ENCODE measurements at places on chromosomes 12 and 14.

GRCh38 chr12:106358396-106359241 is 1.1 kb downstream of the POLR3B start:
- no peak for DNase-seq

GRCh38 chr12:33472299-33472698 is 32.7 kb upstream of the SYT10 start:
- DNase-seq = no peak

GRCh38 chr12:130748786-130749185 is 32.7 kb upstream of the RIMBP2 start:
- DNase-seq = no peak

DNA sequence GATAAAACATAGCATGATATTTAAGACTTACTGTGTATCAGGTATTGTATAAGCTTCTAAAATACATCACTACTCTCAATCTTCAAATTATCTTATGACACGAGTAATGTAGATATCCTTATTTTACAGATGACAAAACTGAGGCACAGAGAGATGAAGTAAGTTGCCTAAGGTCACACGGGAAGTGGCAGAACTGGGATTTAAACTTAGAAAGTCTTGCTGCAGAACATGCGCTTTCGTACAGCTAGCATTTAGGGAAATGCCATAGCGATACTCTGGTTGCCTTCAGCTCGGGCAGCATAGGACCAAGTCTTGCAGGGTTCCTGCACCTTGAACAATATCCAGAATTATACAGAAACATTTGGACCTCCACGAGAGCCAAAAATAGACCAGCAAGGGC is 162.4 kb downstream of the BRMS1L start:
- DNase-seq = no peak

DNA sequence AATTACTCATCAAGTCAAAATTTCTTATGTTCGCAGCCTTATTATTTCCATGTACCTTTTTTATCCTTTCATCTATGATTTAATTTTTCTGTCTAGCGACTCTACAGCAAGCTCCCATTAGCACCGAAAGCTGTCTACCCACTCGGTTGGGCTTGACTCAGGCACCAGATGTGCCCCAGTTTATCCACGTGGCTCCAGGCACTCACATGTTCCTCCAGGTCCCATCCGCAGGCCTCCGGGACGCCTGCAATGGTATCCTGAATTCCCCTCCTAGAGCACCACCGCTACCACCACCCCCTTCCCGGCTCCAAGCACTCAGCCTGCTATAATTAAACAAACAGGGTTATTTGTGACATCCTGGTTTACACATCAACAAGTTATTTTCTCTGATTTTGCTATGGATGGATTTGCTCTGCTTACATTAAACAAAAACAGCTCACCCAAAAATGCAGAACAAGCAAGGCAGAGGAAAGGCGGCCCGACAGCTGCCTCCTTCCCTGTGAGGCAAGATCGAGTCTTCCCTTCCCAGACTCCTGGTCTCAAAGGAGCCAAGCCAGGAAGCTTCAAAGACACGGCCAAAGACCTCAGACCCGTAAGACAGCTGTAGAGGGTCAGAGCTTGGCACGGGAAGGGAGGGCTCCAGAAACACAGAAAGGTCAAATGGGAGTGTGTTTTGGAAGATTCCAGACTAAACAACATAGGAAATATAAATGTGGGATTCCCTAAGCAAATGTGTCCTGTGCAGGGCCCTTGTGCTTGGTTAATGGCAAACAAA is 253.8 kb downstream of the TTC8 start:
- DNase-seq = no peak

GRCh38 chr12:52518574-52519386 is 1.4 kb downstream of the KRT5 start:
- DNase-seq = no peak

GRCh38 chr12:58833853-58834252 is 86.5 kb downstream of the LRIG3 start:
- DNase-seq = no peak

GRCh38 chr14:86357876-86358275 is 827.9 kb downstream of the FLRT2 start:
- no peak for DNase-seq

DNA sequence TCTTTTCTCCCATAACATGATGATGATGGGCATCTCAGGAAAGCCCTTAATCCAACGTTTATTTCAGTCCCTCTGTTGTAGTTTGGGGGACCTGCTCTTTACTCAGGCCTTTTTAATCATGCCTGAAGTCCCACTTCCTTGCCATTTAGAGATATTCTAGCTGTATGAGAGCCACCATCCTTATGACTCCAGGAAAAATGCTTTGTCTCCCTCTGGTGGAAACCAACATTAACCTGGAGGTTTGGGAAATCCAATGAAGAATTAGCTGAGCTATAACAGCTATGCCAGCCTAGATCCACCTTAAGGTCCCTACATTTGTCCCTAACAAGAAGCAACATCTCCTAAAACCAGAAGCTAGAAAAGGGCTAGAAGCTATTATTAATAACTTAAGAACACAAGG is 1399.1 kb downstream of the LRFN5 start:
- DNase-seq = no peak

DNA sequence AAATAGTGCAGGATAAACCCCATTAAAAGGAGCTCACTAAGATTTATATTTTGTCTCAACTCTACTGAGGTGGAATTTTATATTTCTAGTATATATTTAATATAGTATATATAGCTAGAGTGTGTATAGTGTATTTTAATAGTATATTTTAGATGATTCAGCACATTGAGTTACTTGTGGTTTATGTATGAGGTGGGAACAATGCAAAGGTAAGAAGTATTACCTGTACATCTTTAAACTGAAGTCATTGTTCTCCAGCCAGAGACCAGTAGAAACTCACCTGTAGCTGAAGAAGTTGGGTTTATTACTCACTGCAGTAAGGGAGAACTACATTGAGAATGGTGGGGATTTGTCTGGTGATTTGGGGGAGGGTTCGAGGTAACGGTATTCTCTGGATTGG is 15.9 kb downstream of the ETNK1 start:
- no peak for DNase-seq

- DNase-seq = no peak
These were observed 84.9 kb downstream of the WSCD2 start for GRCh38 chr12:108213871-108214445.

- DNase-seq = no peak
These were observed 122.9 kb upstream of the AEBP2 start for GRCh38 chr12:19316425-19316824.

GRCh38 chr14:34355584-34356263 is 106.3 kb downstream of the SPTSSA start:
- DNase-seq = no peak

DNA sequence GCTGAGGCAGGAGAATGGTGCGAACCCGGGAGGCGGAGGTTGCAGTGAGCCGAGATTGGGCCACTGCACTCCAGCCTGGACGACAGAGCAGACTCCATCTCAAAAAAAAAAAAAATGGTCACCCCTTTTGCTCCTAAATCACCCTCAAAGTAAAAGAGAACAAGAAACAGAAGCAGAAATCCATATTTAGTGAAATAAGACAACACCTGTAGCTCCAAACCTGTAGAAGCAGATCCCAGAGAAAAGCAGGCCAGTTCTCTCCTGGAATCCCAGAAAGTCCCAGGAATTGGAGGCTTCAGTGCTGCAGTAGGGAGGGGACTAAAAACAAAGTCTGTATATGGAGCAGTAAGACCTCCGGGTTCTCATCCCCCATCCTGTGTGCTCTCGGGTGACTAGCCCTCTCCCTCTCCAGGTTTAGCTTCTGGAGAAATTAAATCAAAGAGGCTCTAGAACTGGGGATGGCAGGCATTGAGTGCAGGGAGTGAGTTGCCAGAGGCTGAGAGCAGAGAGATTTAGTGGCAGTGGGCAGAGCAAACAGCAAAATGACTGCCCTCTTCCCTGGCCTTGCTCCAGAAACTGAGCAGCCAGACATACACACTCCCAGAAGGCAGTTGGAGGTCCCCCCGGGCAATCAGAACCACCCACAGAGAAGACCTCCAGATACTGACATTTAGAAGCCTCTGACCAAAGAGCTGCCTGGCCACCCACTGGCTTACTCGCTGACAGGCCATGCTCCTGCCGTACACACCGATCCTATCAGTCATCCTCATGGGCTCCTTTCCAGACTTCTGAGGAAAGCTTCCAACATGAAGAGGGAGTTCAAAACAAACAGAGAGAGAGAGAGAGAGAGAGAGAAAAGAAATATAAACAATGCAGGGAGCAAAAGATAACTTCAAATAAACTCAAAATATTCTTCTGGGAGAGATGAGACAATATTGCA is 6.3 kb upstream of the MLXIP start:
- no peak for DNase-seq

- DNase-seq = no peak
These were observed 21.2 kb upstream of the CDKL1 start for GRCh38 chr14:50417853-50418252.

GRCh38 chr12:47990351-47991105 is 13.7 kb downstream of the COL2A1 start:
- peak; percentile 11 for DNase-seq

- no peak for DNase-seq
These were observed 441 bp downstream of the E2F7 start for GRCh38 chr12:77064896-77065360.

GRCh38 chr14:92389598-92390158 is 66.7 kb downstream of the SLC24A4 start:
- DNase-seq = no peak

DNA sequence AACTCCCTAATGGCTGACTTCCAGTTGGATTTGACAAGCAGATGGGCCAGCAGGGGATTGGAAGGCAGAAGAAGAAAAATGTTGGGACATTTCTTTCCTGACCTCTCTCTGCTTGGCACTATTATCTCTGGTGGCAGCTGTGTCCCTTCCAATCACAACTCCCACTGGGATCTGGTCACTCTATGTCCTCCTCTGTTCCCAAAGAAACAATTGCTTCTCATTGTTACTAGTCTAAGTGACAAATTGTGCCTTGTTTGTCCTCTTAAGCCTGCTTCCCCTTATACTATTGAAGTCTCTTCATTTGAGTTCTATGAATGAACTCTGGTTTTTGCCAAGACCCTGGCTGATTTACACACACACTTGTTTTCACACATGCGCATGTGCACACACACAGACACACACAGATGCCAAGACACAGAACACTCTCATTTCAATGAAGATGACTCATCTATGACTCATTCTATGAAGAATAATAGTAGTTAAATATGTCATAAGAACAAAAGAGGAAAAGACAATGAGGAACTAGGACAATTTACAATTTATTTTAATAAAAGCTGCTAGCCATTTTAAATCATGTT is 83.0 kb upstream of the FAR2 start:
- DNase-seq = peak; percentile 1

DNA sequence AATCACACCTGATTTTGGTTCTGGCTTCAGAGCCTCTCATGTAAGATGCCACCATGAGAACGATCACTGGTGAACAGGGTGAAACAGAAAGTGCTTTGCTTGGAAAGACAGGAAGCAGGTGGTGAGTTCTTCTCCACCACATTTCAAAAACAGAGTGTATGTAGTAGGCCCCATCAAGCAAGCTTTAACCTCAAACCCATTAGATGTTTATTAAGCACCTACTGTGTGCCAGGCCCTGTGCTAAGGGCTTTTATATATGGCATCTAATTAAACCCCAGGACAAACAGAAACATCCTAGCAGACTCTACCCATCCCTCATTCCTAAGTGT is 47.8 kb upstream of the MED13L start:
- DNase-seq = no peak

DNA sequence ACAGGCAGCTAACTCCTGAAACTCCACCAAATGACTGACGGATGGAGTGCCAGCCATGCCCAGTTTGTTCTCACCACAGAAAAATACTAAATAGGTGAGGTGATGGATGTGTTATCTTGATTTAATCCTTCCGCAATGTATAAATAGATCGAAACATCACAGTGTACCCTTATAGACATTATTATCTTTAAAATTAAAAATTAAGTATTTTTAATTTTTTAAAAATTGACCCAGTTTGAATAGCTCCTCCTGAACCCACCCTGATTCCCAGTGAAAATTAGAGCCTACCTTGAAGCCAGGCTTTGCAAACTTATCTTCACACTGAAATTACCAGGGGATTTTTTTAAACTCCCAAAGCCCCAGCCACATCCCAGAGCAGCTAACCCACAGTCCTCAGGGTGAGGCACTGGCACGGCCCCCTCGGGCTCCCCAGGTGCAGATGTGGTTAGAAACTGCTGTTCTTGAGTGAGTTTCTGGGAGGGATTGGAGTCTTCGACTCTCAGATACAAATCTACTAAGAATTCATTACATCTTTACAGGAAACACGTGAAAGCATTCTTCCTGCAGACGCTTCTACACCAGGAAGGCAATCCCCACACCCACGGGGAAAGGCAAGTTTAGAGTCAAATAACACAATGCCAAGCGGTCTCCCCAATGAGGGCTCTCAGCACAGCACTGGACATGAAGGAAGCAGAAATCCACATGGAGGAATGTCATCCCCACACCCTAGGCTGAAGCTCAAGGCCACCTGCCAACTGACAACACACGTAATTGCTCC is 126.4 kb downstream of the RIMBP2 start:
- no peak for DNase-seq

DNA sequence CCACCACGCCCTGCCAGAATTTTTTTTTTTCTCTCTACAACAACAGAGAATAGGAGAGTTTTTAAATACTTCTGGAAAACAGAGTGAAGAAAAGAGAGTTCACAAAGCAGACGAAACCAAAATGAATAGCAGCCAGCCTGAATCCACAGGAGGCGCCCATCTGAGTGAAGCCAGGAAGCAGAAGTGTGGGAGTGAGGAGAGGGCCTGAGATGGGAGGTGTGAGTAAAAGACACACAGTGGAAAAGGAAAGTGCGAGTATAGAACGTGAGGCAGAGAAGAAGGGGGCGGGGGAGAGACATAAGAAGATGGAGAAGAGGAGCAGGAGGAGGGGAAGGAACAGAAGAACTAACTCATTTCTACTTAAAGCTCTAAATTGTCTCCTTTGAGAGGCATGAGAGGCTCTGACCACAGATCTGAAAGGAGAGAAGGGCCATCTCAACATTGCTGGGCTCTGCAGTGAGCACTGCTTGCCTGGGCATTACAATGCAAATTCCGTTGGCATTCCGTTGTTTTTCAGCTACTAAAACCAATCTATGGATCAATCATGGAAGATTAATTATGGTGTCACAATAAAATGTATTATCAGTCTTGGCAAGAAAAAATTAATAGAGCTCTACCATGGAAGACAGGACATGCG is 140.1 kb upstream of the CPSF6 start:
- DNase-seq = no peak
